Left forelimb (tissue), 1 donor: ENCODE measurements at places on chromosomes 16 and 17.

GRCh38 chr17:50071692-50072091, 15.8 kb downstream of the ITGA3 start:
- no peak for DNase-seq

DNA sequence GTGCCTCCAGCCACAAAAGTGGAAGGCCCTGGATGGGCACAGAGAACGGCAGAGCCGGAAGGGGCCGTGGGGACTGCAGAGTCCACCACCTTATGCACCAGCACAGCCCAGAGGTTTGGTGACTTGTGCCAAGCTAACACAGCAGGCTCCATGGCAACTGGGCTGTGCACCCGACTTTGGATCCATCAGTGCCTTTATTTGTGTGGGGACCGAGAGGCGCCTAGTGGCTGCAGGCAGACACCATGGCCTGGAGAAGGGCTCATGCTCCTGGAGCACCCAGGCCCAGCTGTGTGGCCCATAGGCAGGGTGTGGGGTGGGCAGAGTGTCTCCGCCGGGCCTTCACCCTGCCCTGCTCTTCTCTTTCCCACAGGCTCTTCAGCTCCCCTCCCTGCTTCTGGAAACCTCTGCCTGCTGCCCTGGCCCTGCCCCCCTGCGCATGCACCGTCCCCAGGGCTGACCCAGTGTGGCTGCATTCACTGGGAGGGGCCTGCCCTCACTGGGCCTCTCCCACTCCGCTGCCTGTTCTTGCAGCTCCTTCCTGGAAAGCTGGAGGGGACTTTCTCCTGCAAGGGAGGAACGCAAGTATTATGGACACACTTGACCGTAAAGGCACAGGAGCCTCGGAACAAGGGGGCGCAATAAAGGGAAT, 10.1 kb downstream of the C16orf90 start:
- no peak for DNase-seq

- no peak for DNase-seq
Measured at GRCh38 chr17:17170346-17170985, 35.7 kb downstream of the PLD6 start.

GRCh38 chr17:5772720-5773119, 188.4 kb upstream of the NLRP1 start:
- no peak for DNase-seq

GRCh38 chr17:47231866-47232265, 21.8 kb upstream of the ITGB3 start:
- DNase-seq = no peak

- DNase-seq = no peak
Measured at GRCh38 chr17:29225396-29225795, 21.3 kb upstream of the CRYBA1 start.

DNA sequence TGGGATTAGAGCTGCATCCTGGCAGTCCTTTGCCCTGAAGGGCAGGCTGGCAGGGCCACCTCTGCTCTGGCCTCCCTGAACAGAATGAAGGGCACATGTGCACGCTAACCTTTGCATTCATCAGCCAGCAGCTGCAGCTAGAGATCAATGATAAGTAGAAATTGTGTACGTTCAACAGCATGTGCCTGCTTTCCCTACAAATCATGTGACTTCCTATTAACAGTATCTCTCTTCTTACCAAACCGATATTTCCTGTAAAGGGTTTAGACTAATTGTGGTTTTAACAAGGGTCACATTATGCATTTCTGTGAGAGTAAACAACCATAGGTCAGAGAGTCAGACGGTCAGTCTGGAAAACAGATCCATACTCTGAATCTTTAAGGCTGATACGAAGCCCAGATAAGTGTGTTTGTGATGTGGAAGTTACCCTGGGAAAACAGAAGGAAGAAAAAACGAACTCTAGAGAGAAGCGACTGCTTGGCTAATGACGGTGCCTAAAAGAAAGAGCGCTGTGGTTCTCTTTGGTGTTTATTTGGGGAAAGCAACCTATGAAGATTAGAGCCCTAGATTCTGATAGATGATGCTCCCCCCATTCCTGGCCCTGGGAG, 219.4 kb downstream of the MAF start:
- no peak for DNase-seq

GRCh38 chr16:66705790-66706505, 9.4 kb upstream of the CMTM4 start:
- no peak for DNase-seq

DNA sequence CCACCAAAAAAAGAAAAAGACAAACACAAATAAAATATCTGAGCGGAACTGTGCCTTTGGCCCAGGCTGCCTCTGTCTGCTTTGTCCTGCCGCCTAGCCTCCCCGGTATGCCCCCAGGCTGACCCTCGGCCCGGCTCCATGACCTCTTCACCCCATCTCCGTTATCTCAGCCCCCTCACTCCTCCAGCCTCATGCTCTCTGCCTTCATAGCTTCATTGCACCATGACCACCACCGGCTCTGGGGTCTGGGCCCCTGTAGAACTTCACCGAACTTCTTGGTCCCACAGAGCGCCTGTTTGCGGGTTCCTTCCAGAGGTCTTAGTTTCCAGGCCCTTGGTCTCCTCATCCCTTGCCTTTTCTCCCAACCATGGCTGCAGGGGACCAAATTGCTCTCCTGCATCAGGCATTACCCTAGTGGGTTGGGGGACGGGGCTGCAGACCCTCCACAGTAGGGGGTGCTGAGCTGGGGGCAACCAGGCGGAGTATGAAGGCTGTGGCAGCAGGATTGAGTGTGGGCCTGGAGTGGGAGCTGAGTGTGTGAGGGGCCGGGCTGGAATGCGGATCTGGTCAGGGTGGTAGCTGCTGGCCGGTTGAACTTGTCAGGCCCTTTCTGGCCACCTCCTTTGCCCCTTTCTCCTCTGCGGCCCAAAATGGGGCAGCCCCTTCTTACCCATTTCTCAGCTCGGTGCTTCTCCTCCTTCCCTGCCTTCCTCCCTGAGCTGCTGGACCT, 6.9 kb downstream of the HIRIP3 start:
- no peak for DNase-seq

GRCh38 chr17:55155856-55156560, 108.8 kb upstream of the HLF start:
- no peak for DNase-seq

DNA sequence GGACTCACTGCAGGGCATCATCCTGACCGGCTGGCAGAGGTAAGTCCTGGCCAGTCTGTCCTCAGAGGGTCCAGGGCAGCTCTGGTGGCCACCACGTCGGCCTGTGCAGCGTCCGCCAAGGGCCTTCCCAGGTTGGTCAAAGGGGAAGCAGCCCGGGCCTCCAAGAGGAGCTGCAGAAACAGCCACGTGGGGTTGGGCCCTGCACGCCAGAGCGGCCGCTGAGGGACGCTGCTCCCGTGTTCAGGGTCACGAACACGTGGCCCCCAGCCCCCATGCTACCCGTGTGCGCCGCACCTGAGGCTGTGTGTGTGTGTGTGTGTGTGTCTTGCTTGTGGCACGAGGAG, 13.3 kb downstream of the CYBC1 start:
- no peak for DNase-seq

GRCh38 chr16:1815461-1815860, 11.2 kb downstream of the HAGH start:
- no peak for DNase-seq

GRCh38 chr16:78362524-78363135, 263.2 kb downstream of the WWOX start:
- DNase-seq = no peak

DNA sequence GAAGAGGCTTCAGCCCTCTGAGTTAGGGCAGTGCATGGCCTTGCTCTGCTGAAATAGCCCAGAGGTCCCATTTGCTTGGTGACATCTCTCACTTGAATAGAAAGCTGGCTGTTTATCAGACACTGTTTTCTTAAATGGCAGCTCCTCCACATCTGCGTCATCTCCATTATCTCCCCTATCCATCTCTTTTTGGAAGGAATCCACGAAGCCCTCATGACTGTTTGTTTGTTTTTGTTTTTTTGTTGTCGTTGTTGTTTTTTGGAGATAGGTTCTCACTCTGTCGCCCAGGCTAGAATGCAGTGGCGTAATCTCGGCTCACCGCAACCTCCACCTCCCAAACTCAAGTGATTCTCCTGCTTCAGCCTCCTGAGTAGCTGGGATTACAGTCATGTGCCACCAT, 16.6 kb downstream of the NAA60 start:
- no peak for DNase-seq

DNA sequence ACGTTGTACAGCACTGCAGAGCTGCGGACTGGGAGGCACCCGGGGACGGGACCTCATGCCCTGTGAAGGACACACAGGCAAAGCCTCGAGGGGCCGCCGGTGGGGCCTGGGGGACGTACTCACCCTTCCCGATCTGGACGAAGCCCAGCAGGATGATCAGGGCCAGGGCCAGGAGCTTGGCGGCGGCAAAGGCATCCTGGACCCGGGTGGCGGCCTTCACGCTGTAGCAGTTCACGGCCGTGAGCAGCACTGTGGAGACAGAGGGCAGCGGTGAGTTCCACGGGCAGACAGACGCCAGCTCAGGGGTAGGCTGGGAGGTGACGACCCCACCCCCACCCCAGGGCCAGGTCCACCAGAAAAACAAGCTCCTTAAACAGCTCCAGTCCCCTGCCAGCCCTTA, 17.7 kb downstream of the SLC7A5 start:
- DNase-seq = no peak

DNA sequence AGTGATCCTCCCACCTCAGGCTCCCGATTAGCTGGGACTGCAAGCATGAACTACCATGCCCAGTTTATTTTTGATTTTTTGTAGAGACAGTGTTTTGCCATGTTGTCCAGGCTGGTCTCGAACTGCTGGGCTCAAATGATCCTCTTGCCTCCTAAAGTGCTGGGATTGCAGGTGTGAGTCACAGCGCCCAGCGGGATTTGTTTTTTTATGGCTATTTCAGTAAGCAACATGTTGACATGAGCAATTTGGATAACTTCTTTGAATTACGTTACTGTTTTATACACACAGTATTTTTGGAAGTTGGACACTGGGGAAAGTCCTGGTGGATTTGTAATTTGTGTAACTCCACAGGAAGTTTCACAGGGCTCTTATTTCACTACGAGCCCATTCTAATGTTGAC, 18.5 kb upstream of the RHOT1 start:
- no peak for DNase-seq

DNA sequence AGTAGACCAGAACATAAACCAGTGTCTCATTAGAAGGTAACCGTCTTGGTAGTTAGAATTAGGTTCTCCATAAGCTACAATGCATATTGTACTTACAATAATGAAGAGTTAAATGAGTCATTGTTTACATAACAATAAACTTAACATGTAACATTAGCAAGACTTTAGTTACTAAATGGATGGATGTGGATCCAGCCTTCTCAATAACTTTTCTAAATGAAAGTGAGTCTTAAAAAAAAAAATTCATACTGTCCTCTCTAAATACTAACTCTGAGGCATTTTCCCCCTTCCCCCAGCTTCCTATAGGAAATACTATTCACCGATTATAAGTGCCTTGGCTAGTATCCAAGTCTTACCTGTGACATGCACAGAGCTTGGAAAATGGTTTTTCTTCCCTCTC, 155.3 kb downstream of the CYB561 start:
- DNase-seq = no peak

- no peak for DNase-seq
Measured at GRCh38 chr16:11402051-11402744, 56.9 kb downstream of the RMI2 start.
